ENCODE measurements at places on chromosomes 4 and X. TPM values are rescaled to one million over a fixed set of nuclear protein-coding genes. Genes with fewer than 3 reads are reported as not detected.

Gene DGAT2L6
- not detected for total RNA-seq

Gene USP17L22
- not detected for total RNA-seq

Gene NEUROG2
- total RNA-seq, result not detected

Gene ZNF157
- 0.29 TPM for total RNA-seq

Gene ARHGEF38
- total RNA-seq, result not detected

Measured in right cardiac atrium (tissue), 5 donors.